Right atrium auricular region (tissue), 2 donors: ENCODE measurements at places on chromosomes 5 and 9. TPM values are rescaled to one million over a fixed set of nuclear protein-coding genes. Genes with fewer than 3 reads are reported as not detected.
A peak's percentile ranks its signal among the peaks of the same experiment; 100 is the strongest.

The GALNT10 gene
- 18.4 TPM for total RNA-seq

The MSX2 gene
- total RNA-seq = 2.6 TPM

The SV2C gene
- total RNA-seq = 0.04 TPM

The PTRH1 gene
- 16.7 TPM for total RNA-seq

DNA sequence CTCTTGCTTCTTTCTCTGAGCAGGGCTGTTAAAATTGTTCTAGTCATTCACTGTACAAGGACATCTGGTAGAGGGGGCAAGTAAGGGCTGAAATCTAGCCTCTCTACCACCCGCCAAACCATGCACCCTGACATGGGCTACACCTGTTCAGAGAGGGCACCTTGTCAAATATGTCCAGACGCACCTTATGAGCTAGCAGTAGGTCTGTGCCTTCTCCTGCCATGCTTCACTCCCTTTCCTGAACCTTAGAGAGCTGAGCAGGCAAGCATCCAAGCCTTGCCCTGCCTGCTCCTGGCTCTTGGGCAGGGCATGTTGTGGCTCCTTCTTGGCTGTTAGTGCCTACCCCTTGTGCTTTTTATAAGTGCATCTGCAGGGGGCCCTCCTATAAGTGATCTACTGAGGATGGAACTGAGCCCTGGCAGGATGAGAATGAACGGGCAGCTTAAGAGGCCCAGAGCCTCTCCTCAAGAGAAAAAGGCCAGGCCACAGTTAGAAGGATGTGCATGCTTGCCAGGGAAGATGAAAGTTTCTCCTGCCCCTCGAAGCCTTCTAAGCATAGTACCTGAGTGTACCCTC lies 3.8 kb upstream of the NEUROG1 start:
- no peak overlapping the region for H3K4me3 ChIP-seq
- no peak for DNase-seq
- peaks cover 29% of the 10 kb centered on the region for H3K27me3 ChIP-seq
- H3K27ac ChIP-seq = no peak overlapping the region
- peaks cover 29% of the 10 kb centered on the region for H3K4me1 ChIP-seq

DNA sequence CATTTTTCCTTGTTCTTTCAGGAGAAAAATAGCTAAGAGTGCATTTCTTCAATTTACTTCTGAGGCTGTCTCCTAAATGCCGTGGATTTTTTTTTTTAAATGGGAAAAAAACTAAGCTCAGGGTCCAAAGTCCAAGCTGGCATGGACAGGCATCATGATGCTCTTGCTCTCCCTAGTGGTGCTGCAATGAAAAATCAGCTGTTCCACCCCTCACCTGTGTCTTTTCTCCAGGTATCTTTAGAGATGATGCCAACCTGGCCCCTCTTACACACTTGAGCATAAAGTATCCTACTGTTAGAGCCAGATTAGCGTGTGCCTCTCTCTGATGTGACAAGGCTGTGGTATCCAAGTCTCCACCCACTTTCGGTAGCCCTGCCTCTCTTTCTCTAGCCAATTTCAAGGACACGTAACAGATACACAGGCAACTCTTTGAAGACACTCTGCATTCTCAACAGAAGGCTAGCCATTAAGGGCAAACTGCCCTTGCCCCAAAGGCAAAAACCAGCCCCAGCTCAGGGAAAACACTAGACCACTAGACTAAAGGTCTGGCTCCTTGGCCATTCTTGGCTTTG lies 208.8 kb downstream of the SAXO1 start:
- peaks cover 9% of the 10 kb centered on the region for H3K4me1 ChIP-seq
- H3K4me3 ChIP-seq = no peak overlapping the region
- DNase-seq = no peak
- no peak overlapping the region for H3K27ac ChIP-seq
- H3K27me3 ChIP-seq = no peaks in the 10 kb centered on the region

DNA sequence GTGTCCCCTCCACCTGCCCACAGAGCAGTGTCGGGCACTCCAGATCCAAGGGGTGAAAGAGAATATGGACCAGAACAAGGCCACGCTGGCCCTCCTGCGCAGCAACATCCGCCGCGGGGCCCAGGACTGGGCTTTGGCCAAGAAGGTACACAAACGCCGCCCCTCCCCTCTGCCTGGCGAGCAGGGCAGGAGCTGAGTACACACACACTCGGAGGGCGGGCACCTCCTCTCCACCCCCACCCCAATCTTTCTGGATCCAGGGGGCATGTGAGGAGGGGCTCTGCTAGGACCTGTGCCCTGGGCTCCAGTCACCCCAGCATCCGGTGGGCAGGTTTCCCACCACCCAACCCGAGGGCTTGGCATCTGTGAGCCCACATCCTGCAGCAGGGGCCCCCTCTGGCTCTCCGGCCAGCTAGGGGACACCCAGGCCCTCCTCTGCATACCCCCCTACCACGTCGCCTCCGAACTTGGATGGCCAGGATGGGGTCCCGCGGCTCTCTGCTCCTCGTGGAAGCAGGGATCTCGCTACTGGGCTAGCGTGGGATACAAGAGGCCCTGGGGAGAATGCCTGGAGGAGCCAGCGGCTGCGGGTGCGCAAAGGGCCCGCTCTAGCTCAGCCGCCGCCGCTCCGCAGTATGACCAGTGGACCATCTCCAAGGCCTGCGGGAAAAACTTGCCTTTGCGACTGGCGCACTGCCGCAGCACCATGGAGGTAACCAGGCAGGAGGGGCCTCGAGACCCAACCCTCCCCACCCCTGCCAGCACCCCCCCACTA lies 3.1 kb downstream of the CCDC183 start:
- peaks cover 7% of the 10 kb centered on the region for H3K27me3 ChIP-seq
- H3K4me3 ChIP-seq = peak overlapping the region; percentile 42
- DNase-seq = no peak

- no peaks in the 10 kb centered on the region for H3K27me3 ChIP-seq
- H3K4me3 ChIP-seq = no peak overlapping the region
- H3K27ac ChIP-seq = no peak overlapping the region
Observed at GRCh38 chr5:142122121-142122520, 13.5 kb downstream of the NDFIP1 start.

GRCh38 chr5:125496393-125496792 lies 750.0 kb upstream of the ZNF608 start:
- DNase-seq = no peak
- H3K4me3 ChIP-seq = no peak overlapping the region
- no peak overlapping the region for H3K27ac ChIP-seq
- H3K4me1 ChIP-seq = no peaks in the 10 kb centered on the region
- no peaks in the 10 kb centered on the region for H3K36me3 ChIP-seq

GRCh38 chr9:105484226-105484625 lies 36.4 kb downstream of the FSD1L start:
- no peaks in the 10 kb centered on the region for H3K27me3 ChIP-seq

- H3K27me3 ChIP-seq = no peaks in the 10 kb centered on the region
- DNase-seq = no peak
- H3K36me3 ChIP-seq = peaks cover 19% of the 10 kb centered on the region
- H3K4me3 ChIP-seq = no peak overlapping the region
- no peak overlapping the region for H3K27ac ChIP-seq
Observed at GRCh38 chr5:132905938-132906337, 32.5 kb downstream of the LEAP2 start.

DNA sequence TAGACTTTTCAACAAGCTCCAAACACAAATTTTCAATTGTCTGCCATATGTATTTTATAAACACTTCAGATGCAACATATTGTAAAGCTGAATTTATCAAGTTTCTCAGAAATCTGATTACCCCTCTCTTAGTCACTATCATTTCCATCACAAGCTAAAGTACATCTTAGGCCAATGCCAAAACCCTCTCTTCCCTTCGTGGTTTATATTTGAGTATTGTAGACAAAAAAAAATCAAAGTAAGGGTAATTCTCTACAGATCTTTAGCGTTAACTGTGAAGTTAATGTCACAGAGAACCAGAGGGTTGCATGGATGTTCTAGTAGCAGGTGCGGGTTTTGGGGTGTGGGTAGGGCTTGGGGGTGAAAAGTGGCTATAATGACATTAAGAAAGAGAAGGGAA lies 387.7 kb upstream of the PTGER4 start:
- no peak overlapping the region for H3K4me3 ChIP-seq
- no peaks in the 10 kb centered on the region for H3K4me1 ChIP-seq
- no peaks in the 10 kb centered on the region for H3K27me3 ChIP-seq
- H3K36me3 ChIP-seq = no peaks in the 10 kb centered on the region
- DNase-seq = no peak

DNA sequence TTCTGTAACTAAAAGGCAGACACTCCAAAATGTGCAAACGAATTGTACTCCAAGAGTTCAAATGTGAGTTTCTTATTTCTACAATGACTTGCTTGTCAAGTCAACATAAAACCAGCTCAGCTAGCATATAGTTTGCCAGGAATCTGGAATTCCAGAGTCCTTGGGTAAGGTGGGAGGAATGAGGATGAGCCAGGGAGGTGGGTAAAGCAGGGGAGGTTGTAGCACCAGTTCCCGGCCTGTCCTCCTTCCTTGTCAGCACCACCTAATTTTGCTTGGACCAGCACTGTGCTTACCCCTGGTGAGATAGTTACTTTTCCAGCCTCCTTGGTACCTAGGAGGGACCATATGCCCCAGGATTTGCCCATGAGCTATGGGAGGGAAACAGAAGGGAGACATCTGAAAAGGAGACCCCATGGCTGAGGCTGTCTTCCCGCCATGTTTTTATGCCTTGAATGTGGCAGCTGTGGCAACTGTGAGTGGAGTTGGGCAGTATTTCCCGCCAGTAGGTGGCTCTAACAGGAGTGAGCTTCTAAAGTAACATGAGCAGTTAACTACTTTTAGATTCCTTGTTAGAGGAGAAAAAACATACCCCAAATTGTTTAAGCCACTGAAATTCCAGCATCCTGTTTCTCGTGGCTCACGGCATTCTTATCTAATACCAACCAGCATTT lies 302.5 kb downstream of the TENT4A start:
- H3K27ac ChIP-seq = no peak overlapping the region
- no peak overlapping the region for H3K4me3 ChIP-seq
- H3K36me3 ChIP-seq = no peaks in the 10 kb centered on the region
- H3K4me1 ChIP-seq = no peaks in the 10 kb centered on the region

DNA sequence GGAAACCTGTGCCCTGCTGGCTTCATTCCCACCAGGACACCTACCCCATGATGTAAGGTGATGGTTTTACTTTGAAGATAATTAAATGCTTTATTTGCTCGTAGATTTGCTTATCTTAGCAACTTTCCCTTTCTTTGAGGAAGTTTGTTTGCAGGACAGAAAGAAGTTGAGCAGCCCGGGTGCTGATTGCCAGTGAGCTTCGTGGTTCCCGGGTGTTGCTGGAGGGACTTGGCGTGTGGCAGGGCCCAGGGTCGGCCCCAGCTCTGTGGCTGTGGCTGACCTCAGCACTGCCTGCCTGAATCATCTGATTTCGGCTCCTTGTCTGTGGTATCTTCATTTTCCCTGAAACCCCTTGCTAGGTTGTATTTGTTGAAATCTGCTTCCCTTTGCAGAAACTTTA lies 8.7 kb downstream of the POMT1 start:
- H3K4me1 ChIP-seq = no peaks in the 10 kb centered on the region
- H3K4me3 ChIP-seq = no peak overlapping the region
- H3K27me3 ChIP-seq = no peaks in the 10 kb centered on the region
- DNase-seq = no peak

- no peak for DNase-seq
- H3K4me3 ChIP-seq = no peak overlapping the region
- no peaks in the 10 kb centered on the region for H3K27me3 ChIP-seq
- no peaks in the 10 kb centered on the region for H3K36me3 ChIP-seq
- no peak overlapping the region for H3K27ac ChIP-seq
Observed at GRCh38 chr5:58687595-58687994, 104.7 kb downstream of the RAB3C start.

DNA sequence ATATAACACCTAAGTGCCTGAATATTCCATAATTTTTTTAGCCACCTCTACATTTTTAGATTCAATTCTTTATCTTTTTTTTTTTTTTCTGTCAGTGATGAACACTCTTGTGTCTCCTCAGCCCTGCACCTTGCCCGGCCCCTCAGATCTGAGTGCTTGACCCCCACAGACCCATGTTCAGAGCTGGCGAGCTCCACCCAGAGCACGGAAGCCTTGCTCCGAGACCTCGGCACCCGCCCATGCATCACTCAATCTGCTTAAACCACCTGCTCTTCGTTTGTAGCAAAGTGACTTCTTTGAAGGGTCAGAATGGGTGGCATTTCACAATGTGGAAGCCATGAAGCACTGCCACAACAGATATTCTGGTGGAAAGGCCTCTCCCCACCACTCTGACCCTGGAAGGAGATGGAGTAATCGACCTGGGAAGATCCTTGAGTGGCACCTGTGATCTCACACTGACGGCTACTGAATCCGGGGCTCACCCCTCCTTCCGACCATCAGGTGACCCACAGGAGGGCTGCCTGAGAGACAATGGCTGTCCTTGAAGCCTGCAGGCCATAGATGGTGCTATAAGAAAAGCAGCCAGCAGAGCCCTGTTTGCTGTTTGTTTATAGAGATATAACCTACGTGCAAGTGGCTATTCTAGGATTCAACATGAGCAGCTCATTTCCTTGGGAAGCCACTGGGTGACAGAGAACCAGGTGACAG lies 261.1 kb upstream of the IRX4 start:
- no peak overlapping the region for H3K27ac ChIP-seq
- H3K4me3 ChIP-seq = no peak overlapping the region
- no peaks in the 10 kb centered on the region for H3K27me3 ChIP-seq
- no peaks in the 10 kb centered on the region for H3K4me1 ChIP-seq

DNA sequence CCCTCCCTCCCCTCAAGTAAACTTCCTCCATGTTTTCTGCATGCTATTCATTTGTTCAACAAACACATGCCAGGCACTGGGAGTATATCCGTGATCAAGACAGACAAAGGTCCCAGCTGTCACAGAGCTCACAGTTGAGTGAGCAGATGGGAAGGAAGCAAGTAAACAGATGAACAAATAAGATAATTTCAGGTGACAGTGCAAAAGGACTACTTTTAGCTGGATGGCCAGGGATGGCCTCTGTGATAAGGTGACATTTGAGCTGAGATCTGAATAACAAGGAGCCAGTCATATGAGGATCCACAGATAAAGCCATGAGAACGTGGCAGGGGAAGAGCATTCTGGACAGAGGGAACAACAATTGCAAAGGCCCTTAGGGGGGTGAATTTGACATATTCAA lies 121.7 kb upstream of the RAD23B start:
- no peak for DNase-seq
- no peaks in the 10 kb centered on the region for H3K27me3 ChIP-seq
- no peak overlapping the region for H3K4me3 ChIP-seq
- H3K27ac ChIP-seq = no peak overlapping the region
- H3K4me1 ChIP-seq = no peaks in the 10 kb centered on the region
- H3K36me3 ChIP-seq = no peaks in the 10 kb centered on the region

- no peaks in the 10 kb centered on the region for H3K4me1 ChIP-seq
- no peak overlapping the region for H3K4me3 ChIP-seq
- H3K36me3 ChIP-seq = no peaks in the 10 kb centered on the region
- H3K27ac ChIP-seq = no peak overlapping the region
- no peaks in the 10 kb centered on the region for H3K27me3 ChIP-seq
Observed at GRCh38 chr5:53063791-53064190, 45.8 kb downstream of the MOCS2 start.

GRCh38 chr5:68435611-68436010 lies 220.1 kb downstream of the PIK3R1 start:
- no peak overlapping the region for H3K27ac ChIP-seq
- no peaks in the 10 kb centered on the region for H3K27me3 ChIP-seq
- peaks cover 30% of the 10 kb centered on the region for H3K4me1 ChIP-seq
- H3K36me3 ChIP-seq = no peaks in the 10 kb centered on the region
- no peak overlapping the region for H3K4me3 ChIP-seq

- no peaks in the 10 kb centered on the region for H3K36me3 ChIP-seq
- no peaks in the 10 kb centered on the region for H3K4me1 ChIP-seq
- no peak overlapping the region for H3K27ac ChIP-seq
Observed at GRCh38 chr9:4362281-4362680, 62.4 kb upstream of the GLIS3 start.
